Stimulated activated CD8-positive, alpha-beta memory T cell treated with anti-CD3 and anti-CD28 coated beads, Interleukin-12 subunit alpha, Interleukin-12 subunit beta, amount 100 ng/mL, for 1 hour (primary cell): ENCODE measurements at places on chromosomes 11 and 22.

- no peak for DNase-seq
Observed at GRCh38 chr11:1175461-1176223, 17.9 kb downstream of the MUC5AC start.

DNA sequence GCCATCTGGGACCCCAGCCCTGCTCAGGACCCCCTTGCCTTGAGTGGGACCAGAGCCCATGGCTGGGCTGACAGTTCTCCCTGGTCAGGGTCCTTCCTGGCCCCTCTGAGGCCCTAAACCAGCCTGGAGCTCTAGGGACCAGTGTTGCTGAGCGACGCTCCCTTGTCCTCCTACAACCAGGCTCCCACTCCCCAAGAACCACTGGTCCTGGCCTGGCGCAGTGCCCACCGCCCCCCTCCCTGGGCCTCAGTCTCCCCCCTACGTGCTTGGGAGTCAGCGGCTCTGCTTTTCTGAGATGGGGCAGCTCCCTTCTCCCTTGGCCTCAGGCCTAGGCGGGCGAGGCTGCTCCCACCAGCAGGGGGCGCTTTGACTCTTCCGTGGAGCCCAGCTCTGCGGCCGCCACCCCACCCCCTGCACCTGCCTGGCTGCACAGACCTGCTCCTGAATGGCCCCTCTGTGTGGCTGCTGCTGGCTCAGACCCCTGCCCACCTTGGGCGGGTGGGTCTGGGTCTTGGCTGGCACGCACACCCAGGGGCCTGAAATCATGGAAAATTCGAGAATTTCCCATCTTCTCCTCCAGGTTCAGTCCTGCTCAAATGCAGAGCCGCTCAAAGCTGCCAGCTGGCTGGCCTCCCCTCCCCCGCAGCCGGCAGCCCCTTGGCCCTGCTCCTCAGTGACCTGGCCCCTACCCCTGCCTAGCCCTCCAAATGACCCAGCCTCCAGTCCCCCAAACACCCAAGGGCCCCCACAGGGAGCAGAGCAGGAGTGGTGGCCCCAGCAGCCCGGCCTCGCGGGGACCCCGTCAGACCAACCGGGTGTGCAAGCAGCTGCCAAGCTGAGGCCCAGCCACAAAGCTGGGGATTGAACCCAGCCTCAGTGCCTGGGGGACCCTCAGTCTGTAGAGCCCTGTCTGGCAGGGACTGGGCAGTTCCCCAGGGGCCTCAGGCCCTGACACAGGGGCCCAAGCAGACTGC lies 9.1 kb downstream of the PRR33 start:
- DNase-seq, result peak; percentile 71

GRCh38 chr11:44003736-44004451 lies 43.9 kb upstream of the ACCSL start:
- no peak for DNase-seq

DNA sequence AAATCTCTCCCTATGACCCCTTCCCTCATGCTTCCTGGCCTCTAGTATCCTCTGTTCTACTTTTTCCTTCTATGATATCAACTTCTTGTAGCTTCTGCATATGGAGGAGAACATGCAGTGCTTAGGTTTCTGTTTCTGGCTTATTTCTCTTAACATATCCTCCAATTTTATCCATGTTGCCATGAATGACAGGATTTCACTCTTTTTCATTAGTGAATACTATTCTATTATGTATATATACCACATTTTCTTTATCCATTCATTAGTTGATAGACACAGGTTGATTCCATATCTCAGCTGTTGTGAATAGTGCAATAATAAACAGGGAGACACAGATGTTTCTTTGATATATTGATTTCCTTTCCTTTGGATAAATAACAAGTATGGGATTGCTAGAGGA lies 123.3 kb upstream of the SESN3 start:
- no peak for DNase-seq

- peak; percentile 69 for DNase-seq
Observed at GRCh38 chr11:117807482-117808327, 10.7 kb upstream of the DSCAML1 start.

DNA sequence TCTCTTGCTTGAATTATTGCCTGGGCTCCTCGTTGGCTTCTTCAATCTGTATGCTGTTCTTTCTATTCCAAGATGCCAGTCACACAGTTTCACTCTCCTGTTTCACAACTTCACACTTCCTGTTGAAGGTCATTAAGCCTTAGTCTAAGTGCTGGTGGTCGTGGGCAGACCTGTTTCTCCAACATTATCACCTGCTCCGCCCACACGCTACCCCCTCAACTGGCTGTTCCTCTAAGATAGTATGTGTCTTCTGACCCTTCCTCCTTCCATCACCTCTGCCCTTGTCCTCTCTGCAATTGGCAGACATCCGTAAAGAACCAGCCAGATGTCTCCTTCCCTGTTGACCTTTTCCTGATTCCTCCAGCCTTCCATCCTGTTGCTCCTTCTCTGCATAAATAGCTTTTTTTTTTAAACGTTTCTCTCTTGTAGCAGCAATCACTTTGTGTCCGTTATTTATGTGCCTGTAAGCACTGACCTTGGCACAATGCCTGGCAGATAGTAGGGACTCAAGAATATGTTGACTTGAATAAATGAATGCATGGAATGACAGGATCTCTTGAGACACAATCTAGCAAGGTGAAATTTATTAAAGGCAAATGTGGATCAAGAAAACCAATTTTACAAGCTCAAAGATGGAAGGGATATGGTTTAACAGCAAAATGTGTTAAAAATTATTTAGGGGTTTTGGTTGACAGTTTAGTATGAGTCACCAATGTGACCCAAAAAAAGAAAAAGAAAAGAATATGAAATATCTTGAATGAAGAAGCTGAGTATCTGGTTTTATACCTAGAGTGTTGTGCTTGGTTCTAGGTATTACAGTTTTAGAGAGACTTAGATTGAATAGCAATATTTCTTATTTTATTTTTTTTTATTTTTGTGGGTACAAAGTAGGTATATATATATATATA lies 12.6 kb downstream of the DIXDC1 start:
- DNase-seq, result no peak

- DNase-seq, result no peak
Observed at GRCh38 chr11:5726351-5726750, 9.9 kb upstream of the OR56B1 start.

DNA sequence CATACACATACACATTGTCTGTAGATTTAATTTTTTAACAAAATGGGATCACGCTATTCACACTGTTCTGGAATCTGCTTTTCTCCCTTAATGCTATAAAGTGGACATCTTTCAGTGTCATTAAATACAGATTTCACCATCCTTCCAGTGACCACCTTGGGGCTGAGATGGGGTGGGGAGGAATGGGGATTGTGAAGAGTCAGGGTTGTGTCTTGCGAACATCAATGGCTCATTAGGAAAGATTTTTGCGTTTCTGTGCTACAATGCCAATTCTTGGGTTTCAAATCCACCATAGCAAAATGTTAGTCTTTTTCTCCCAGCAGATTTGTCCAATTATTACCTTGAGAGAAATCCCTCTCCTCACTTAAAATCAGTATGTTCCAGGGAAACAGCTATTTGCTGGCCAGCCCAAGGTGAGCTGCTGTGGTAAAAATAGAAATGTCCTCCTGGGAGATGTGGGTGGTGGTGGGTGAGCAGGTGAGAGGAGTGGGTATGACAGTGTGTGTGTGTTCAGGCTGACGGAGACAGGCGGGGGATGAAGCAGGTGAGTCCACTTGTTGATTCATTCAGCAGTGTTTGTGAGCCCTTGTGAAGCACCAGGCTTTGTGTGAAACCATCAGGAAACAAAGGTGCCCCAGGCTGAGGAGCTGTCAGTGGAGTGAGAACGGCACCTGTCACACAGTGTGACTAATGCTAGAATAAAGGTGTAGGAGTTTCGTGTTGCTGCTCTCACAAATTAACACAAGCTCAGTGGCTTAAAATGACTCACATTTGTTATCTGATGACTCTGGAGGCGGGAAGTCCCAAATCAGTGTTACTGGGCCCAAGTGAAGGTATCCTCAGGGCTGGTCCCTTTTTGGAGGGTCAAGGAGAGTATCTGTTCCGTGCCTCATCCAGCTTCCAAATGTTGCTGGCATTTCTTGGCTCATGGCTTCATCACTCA lies 1.7 kb upstream of the CBX6 start:
- no peak for DNase-seq

GRCh38 chr11:14111496-14111895 lies 149.0 kb downstream of the SPON1 start:
- no peak for DNase-seq

DNA sequence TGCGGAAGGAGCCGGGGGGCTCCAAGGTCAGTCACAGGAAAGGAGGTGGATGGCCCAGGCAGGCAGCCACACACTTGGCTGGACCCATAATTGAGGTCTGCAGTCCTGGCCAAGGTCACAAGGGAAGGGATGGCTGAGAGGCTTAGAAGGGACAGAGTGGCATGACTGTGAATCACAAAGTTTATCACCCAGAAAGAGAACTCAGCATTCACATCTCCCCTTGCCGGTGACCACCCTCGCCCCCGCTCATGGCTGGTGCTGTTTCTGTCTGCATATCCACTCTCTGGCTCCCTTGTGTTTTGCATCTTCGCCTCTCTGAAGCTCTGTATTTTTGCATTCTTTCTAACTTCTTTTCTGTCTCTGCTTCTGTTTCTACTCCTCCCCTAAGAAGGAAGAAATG lies 117.5 kb downstream of the FEZ1 start:
- DNase-seq, result no peak

DNA sequence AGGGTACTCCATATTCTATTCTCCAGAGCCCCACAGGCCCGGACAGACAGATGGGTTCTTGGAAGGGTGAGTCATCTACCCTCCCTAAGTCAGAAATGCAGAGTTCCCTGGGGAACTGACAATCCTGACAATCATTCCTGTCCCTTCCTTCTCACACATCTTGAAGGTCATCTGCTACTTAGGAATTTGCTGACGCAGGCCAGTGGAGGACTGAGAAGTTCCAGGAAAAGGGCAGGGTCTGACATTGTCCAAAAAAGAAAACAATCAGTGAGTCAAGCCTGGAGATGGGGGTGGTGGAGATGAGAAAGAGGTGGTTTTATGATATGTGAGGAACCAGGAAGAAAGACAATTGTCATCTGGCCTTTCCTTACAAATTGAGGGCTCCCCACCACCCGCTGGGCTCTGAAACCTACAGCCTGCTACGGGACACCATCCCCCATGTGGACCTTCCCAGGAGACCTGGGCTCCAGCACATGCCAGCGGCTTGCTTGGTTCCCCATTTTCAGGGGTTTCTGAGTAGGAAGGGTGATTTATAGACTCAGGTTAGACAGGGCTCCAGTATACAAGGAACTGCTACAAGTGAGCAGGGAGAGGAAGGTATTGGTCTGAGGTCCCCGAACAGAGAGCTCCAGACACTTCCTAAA lies 12.9 kb downstream of the CD59 start:
- DNase-seq, result no peak

DNA sequence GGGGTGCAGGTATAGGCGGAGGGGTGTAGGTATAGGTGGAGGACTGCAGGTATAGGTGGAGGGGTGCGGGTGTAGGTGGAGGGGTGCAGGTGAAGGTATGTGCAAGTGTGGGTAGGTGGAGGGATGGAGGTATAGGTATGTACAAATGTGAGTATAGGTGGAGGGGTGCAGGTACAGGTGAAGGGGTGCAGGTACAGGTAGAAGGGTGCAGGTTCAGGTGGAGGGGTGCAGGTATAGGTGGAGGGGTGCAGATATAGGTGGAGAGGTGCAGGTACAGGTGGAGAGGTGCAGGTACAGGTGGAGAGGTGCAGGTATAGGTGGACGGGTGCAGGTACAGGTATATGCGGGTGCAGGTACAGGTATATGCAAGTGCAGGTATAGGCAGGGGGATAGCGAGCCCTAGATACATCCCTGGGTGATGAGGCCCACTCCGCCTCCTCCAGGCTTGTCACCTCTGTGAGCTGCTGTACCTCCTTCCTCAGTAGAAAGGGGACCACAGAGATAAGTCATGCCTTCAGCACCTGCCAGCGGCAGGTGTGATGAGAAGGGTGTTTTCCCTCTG lies 17.2 kb downstream of the LINC01488 start:
- no peak for DNase-seq

DNA sequence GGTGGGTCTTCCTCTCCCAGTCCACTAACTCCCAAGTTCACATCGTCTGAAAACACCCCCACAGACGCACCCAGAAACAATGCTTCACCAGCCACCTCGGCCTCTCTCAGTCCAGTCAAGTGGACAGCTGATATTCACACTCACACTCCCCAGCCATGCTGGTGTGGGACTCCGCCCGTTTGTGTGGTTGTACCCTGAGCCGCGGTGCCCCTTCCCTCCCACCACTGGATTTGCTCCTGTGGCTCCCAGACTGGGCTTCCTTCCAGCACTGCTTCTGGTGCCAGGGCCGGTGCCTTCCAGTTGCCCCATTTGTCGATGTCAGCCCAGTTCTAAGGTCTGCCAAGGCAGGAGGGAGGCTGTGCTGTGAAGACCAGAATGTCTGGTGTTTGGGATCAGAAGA lies 37.9 kb upstream of the PLET1 start:
- no peak for DNase-seq

GRCh38 chr22:20249797-20250354 lies 18.2 kb downstream of the RTN4R start:
- no peak for DNase-seq

DNA sequence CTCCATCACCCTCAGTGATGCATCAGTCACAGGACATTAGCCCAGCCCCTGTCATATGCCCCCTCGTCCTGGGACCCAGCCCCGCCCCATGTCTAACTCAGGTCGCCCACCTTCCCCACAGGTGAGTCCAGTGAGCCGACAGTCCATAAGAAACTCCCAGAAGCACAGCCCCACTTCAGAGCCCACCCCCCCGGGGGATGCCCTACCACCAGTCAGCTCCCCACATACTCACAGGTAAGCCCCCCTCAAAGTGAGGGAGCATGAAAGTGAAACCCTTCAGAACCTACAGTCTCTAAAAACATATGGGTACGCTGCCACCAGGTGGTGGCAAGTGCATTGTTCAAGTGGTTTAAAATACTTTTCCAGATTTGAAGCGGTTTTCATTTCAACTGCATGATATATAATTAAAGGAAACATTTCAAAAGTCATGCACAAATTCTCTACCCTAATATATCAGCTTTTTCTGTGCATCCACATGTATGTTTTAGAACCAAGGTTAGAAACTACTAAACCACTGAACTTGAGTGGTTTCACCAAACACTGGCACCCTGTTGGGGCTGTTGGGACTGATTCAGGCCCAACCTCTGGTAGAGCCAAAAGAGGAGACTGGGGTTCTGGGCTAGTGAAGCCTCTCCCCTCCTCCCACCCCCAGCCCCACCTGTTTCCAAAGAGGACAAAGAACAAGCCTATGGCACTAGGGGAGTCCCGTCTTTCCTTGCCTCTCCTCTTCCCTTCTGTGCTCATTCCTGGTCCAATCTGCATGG lies 17.3 kb downstream of the EPS8L2 start:
- DNase-seq, result peak; percentile 42

- no peak for DNase-seq
Observed at GRCh38 chr11:130049328-130049771, 20.3 kb upstream of the APLP2 start.

- DNase-seq, result peak; percentile 95
Observed at GRCh38 chr22:50469377-50470305, 5.2 kb downstream of the SBF1 start.

- no peak for DNase-seq
Observed at GRCh38 chr22:42313204-42313603, 42.8 kb upstream of the TCF20 start.
